ENCODE measurements at places on chromosomes 7 and 10.

DNA sequence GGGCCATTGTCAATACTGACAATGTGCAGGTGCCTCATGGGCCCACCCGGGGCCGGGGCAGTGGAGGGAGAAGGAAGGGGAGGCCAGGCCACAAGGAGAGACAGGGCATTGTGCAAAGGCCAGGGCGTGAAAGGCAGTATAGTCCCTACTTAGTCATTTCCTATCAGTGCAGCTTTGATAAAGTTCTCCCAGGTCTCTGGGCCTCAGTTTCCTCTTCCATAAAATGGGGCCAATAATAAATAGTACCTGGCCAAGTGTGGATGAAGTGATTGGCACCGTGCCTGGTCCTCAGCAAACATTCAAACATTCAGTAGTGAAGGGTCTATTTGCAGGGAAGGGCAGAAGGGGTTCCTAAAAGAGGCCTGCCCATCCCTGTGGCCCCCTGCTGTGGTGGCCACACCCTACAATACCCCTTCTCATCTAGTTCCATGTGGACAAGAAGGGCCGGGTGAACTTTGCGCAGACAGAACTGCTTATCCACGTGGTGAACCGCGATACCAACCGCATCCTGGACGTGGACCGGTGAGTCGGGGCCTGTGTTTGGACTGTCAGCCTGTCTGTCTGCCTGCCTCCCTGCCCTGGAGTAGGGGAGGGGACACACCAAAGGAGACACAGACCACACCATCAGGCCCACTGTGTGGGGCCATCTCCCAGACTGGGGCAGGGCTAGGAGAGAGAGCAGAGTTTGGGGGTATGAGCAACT lies 36.9 kb upstream of the VSIR start:
- no peak for DNase-seq

DNA sequence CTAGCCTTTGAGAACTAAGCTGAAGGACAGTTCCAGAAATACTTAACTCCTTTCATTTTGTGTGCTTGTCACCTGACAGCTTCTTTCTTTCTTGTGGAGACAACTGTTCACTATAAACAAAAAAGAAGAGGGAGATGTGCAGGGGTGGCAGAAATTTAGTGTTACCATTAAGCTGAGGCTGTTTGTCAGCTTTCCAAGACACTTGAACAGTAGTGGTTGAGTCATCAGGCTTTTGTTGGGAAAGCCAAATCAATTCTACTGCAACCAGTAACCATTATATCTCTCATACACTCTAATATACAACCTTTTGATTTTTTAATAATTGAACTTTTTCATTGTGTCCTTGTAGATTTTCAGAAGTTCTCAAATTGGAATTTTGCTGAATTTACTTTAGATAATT lies 75.3 kb downstream of the POLL start:
- DNase-seq: no peak

DNA sequence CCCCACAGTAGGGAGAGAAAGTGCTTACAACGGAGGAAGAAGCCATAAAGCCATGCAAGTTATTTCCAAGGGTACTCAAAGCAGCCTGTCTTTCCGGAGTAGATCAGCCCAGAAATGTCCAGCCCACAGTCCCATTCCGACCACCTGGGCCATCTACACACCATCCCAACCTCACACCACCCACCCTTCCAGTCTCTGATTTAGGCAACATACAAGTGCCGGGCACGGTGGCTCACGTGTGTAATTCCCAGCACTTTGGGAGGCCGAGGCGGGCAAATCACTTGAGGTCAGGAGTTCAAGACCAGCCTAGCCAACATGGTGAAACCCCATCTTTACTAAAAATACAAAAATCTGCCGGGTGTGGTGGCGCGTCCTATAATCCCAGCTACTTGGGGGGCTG lies 35.1 kb downstream of the LRRC20 start:
- no peak for DNase-seq

- DNase-seq: no peak
Measured at GRCh38 chr7:77837275-77837674, 38.7 kb downstream of the PHTF2 start.

- no peak for DNase-seq
Measured at GRCh38 chr7:156121956-156122355, 309.7 kb upstream of the SHH start.

DNA sequence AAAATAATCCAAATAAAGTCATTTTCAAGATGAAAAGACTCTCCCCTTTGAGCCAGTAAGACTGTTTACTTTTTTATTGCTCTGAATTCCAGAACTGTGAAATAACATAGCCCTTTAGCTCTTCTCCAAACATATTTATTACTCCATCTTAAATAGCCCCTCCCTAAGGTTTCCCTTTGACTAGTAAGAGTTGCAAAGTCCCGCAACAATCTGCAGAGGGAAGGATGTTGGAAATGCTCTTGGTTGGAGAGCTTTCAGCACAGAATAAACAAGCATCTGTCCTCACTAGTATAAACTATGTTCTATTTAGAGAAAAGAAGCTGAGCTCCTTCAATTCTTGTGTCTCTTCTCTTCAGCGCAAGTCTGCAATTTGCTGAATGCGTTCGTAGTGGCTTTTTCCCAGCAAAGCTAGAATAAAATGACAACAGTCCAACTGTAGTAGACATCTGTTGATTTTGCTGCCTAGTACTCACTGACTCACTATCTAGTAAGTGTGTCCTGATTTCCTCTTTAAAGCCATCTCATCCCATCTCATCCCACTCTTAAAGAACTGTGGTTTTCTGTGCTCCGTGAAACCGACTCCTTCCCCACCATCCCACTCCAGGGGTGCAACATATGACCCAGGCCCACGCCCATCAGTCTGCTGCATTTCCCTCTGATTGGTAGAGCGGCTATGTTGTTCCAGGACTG lies 104.0 kb downstream of the FAM107B start:
- no peak for DNase-seq

DNA sequence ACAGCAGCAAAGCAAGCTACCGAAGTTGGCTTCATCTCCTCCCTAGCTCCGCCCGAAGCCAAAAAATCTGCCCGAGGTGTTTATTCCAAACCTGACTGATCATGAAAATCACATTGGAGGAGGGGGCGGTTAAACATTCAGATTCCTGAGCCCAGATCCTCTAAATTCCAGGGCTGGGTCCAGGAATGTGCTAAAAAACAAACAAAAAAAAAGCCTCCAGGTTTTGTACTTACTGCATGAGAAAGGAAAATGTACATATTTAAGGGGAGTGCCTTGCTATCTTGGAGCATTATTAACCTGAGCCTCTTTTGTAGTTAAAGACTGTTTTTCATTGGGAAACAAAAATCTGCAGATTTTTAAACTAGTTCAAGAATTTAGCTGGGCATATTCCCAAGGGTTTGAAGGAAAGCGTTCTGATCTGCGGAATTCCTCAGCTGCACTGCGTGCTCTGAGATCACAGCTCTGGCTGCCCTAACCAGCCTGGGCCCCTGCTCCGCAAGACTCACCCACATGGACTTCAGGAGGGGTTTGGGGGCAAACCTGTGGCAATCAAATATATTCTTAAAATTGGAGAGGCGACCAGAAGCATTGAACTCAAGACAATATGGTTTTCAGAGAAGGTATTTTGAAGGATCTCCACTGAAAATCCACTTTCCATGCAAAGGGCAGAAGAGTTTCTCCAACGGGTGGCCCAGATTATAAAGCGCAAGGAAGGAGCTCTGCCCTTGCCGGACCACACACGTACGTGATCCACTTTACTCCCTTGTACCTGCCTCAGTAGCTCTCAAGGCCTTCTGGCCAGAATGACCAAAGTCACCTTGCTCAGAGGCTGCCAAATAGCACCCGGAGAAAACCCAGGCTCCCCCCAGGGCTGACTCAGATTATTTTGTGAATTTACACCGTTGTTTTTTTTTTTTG lies 10.0 kb upstream of the TNS3 start:
- no peak for DNase-seq

- DNase-seq: no peak
Measured at GRCh38 chr7:140738280-140738679, 41.8 kb downstream of the NDUFB2 start.

- no peak for DNase-seq
Measured at GRCh38 chr10:62811159-62811875, 4.8 kb downstream of the EGR2 start.
